Stimulated activated CD8-positive, alpha-beta memory T cell treated with anti-CD3 and anti-CD28 coated beads, Interleukin-15, amount 100 ng/mL, for 48 hours (primary cell): ENCODE measurements at places on chromosomes 5 and 9.

DNA sequence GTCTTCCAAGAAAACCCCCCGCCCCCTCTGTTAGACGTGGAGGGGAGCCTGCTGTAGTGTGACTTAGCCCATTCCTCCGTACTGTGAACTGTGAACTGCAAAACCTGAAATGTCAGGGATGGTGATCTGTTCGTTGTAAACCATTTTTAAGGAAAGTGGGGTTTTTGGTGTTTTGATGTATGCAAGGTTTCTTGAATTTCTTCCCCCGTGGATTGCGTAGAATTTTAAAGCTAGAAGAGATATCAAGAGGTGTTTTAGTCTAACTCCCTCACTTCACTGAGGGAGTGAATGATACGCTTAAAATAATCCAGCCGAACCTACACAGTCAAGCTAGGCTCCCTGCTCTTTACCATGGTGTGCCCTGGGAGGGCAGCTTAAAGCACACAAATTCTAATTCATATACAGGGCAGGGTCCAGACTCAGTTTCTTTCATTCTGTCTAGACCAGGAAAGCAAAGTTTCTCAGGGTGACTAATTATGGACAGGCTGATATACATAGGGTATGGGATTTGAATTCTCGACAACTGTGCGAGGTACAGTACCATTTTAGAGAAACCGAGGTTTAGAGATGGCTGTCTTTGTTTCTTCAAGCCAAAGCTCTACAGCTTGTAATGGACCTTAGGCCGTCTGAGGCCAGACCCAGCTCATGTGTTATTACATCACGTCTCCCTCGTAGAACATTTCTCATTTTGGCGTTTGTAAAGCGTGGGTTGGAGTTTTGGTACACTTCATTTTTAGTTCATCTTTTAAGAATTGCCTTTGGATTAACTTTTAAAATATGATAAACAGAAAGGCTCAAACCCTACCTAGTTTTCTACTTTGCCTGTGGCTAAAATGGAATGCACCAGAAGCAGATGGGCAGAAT, 2.7 kb downstream of the PTGER4 start:
- DNase-seq = no peak

GRCh38 chr5:93755716-93756115, 14.3 kb upstream of the POU5F2 start:
- no peak for DNase-seq

- DNase-seq = no peak
These were observed 96.0 kb downstream of the ACTL7B start for GRCh38 chr9:108759835-108760234.

DNA sequence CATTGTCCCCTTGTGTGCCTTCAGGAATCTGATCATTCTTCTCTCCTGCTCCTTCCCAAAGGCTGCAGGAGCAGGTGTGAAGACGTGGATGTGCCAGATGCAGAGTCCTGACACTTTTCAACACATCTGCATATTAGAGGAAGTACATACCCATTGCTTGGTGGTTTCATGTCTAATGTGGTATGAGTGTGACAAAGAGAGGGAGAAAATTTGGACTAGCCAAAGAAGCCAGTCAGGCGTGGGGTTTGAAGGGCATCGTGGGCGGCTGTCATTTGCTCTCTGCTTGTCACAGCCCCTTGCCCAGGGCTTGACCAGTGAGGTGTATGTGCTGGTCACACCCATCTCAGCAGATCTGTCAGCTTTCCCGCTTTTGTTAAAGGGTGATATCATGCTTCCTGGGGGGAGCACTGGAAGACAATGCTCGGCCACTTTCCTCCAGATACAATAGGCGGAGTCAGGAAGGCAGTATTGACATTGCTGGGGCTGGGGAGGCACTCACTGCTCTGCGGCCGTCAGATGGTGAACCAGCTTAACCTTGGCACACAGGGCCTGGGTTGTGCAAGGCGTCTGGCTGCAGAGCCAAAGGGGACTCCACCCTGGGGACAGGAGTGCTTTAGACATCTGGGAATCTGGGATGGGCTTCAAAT, 8.6 kb downstream of the TEK start:
- no peak for DNase-seq

- no peak for DNase-seq
These were observed 288.0 kb downstream of the TRIM32 start for GRCh38 chr9:116975126-116975525.

DNA sequence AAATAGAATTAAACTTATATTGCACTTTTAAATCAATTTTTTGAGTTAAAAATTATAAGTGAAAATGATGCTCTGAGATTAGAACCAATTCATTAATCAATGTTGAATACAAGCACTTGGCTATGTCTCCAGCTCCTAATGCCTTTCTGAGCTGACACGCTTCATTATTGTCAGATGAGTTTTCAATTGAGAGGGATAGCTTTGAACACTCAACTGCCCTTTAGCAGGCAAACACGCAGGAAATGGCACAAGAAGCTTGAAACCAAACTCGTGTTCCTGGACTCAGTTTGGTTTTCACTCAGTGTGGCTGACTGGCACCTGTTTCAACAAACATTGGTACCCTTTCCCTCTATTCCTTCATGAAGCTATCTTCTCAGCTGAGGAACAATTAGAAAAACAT, 109.8 kb downstream of the MCTP1 start:
- DNase-seq = no peak

GRCh38 chr5:148858106-148858505, 31.7 kb downstream of the ADRB2 start:
- no peak for DNase-seq

DNA sequence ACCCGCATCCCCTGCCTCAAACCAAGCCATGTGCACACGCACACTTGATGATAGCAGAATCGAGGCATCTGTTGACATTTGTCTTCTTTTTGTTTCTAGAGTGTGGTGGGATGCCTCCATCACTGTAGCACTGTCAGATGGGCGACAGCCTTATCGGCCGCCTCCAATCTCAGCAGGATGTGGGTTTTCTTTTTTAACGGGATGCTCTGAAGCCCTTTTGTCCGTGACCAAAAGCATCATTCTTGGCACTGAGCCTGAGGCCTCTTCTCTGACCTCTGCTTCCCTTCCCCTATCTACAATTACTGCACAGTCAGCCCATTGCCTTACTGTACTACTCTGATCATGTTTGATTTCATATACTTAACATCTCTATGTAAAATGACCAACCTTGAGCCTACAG, 78.3 kb downstream of the LMNB1 start:
- DNase-seq = no peak

GRCh38 chr5:135966165-135966564, 11.4 kb upstream of the LECT2 start:
- no peak for DNase-seq

- DNase-seq = no peak
These were observed 12.9 kb upstream of the MOB3B start for GRCh38 chr9:27542508-27542907.

DNA sequence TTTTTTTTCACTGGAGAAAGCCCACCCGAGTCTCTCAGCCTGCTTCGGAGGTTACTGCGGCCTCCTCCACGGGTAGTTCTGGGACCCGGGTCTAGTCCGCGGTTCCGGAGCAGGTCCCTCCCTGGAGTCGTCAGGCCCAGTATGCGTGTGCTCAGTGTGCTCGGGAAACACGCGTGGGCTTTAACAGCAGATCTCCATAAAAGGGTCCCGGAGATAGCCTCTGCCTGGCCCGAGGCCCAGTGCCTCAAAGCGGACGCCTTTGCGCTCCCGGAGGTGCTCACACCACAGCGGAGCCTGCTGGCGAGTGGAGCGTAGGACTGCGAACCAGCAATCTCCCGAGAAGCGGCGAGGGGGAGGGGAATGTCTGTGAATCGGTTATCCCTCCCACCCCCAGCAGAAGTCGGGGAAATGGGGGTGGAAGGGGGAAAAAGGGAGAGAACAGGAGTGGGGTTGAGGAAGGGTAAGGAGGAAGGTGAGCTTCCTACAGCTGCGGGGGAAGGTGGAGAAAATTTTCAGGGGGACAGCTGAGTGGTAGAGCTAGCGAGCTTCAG, 28.7 kb downstream of the CDKN2A start:
- peak; percentile 33 for DNase-seq

DNA sequence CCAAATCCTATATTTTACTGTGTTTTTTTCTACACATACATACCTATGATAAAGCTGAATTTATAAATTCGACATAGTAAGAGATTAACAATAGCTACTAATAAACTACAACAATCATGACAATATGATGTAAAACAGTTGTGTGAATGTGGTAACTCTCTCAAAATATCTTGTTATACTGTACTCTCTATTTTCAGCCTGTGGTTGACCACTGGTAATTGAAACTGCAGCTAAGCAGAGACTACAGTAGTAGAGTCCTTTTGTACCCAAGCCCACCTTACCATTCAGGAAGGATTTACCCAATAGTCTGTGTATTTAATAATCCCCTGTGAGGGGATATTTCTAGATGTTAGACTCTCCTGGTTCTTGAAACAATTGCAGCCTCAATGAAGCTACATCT, 86.7 kb downstream of the FAM114A2 start:
- DNase-seq = no peak

GRCh38 chr5:112604732-112605630, 132.7 kb upstream of the APC start:
- no peak for DNase-seq

DNA sequence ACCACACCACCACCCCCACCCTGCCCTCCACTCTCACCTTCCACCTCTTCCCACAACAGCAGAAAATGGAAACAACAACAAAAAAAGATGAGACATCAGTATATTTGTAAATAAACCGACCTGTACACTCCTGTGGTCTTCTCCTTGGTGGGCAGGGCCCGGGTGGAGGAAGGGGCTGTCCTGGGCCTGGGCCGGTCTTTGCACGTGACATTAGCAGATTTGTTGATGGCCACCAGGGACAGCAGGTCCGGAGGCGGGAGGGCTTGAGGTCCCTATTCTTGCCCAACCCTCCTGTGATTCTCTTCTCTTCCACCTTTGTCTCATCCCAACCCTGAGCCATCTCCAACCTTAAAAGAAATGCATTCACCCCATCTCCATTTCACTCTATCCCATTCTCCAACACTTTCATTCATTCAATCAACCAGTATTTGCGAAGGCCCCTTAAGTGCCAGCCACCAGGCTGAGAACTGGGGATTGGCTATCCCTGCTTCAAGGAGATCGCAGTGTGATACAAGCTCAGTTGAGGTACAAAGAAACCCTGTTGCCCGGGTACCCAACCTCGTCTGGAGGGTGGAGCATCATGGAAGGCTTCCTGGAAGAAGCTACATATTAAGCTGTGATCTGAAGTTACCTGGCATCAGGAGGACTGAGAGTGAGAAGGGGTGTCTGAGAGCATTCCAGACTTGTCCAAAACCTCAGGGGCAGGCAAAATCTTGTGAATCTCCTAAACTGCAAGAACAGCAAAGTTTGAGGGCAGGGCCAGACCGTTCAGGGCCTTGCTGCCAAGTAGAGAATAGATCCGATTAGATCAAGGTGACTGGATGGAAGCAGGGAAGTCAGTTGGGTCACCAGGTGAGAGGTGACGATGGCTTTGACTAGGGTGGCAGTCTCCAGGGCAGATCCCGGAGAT, 87.4 kb downstream of the LMX1B start:
- no peak for DNase-seq

GRCh38 chr5:10581424-10581748, 17.5 kb downstream of the ANKRD33B start:
- DNase-seq = no peak

GRCh38 chr5:153818626-153819025, 220.1 kb downstream of the FAM114A2 start:
- DNase-seq = no peak

DNA sequence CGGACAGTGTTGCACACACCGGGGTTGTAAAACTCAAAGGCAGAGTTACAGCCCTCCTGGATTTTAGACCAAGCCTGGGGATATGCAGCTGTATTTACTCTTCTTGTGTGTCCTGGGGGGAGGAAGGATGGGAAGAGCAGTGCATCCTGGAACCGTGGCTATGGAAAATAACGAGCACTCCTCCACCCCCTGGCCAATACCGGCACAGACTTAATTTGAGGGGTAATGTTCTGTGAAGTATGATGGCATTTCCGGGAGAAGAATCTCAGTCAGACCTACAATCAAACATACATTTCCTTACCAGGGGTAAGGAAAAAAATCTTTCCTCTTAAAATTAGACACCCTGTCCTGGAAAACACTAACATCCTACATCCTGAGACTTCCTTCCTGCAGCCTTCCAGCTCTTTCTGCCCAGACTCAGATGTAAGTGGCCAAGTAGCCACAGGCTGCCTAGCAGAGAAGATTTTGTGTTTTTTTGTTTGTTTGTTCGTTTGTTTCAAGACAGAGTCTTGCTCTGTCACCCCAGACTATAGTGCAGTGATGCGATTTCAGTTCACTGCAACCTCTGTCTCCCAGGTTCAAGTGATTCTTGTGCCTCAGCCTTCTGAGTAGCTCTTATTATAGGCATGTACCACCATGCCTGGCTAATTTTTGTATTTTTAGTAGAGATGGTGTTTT, 11.0 kb upstream of the ERMP1 start:
- no peak for DNase-seq

- peak; percentile 19 for DNase-seq
These were observed 60.3 kb downstream of the UBAP2 start for GRCh38 chr9:33988219-33988890.

- DNase-seq = no peak
These were observed 69.6 kb downstream of the IL6ST start for GRCh38 chr5:55925181-55925580.

- DNase-seq = no peak
These were observed 61.8 kb upstream of the PTPRD start for GRCh38 chr9:10674586-10674985.

- no peak for DNase-seq
These were observed 124.0 kb downstream of the CETN3 start for GRCh38 chr5:90285581-90285980.

DNA sequence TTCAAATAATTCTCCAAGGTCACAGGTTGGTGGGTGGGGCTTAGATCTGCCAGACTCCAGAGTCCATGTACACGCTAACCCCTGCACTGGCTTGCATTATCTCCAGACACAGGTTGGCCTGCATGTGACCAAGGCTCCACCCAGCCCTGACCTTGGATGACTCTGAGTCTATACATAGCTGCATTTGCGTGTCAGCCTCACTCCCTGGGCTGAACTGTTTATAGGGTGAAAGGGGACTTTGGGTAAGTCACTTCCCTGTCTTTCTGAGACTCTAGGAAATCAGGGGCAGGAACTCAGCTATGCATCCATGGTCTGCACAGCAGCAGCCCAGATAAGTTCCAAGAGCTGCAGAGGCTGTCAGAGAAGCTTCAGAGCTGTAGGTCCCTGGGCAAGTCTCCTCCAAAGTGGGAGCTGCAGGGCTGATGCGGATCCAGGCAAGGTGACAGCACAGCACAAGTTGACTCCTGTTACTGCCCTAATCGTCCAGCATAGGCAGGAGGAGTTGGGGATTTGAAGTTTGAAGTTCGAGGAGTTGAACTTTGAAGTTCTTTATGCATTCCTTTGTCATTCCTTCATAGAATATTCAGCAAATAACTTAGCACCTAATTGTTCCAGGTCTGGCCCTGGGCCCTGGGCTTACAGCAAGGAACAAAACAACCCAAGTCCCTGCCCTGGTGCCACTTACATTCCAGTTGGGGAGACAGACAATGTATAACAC, 53.4 kb downstream of the SLC22A5 start:
- DNase-seq = no peak
